Activated CD8-positive, alpha-beta T cell treated with anti-CD3 and anti-CD28 coated beads, Interleukin-2, amount 10 ng/mL, durations not matched to agents 7 days and 5 days (primary cell): ENCODE measurements at places on chromosomes 13 and 19.

- no peak overlapping the region for H3K27ac ChIP-seq
- H3K27me3 ChIP-seq = peaks cover 4% of the 10 kb centered on the region
- no peak overlapping the region for H3K4me3 ChIP-seq
These were observed 30.5 kb upstream of the ATP12A start for GRCh38 chr13:24649688-24650043.

GRCh38 chr13:112822851-112823250, 133.0 kb downstream of the ATP11A start:
- no peak overlapping the region for H3K4me3 ChIP-seq
- no peaks in the 10 kb centered on the region for H3K27me3 ChIP-seq
- no peak overlapping the region for H3K27ac ChIP-seq
- DNase-seq = no peak
- peaks cover 25% of the 10 kb centered on the region for H3K36me3 ChIP-seq

- H3K27me3 ChIP-seq = peaks cover 67% of the 10 kb centered on the region
- H3K4me1 ChIP-seq = peaks cover 13% of the 10 kb centered on the region
- H3K36me3 ChIP-seq = no peaks in the 10 kb centered on the region
- no peak overlapping the region for H3K27ac ChIP-seq
- DNase-seq = no peak
These were observed 1.0 kb downstream of the GPC5 start for GRCh38 chr13:91399189-91400062.

DNA sequence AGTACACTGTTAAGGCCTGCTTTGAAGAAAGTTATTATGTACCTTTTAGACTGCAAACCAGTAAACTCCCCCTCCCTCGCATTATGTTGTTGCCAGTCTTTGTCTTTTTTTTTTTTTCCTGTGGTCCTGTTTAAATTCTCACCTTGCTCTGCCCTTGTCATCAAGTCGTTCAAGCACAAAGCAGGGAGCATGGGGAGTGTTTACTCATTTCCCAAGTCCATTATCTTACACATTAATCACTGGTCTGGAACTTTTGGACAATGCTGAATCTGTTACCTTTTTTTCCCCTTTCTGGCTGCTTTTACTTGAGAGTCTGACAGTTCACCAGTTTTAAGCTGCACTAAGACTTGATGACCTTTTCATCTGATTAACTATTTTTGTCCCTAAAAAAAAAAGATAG, 108.2 kb downstream of the DACH1 start:
- H3K36me3 ChIP-seq = no peaks in the 10 kb centered on the region
- H3K4me1 ChIP-seq = no peaks in the 10 kb centered on the region
- no peak for DNase-seq
- no peak overlapping the region for H3K4me3 ChIP-seq
- no peaks in the 10 kb centered on the region for H3K27me3 ChIP-seq
- H3K27ac ChIP-seq = no peak overlapping the region

DNA sequence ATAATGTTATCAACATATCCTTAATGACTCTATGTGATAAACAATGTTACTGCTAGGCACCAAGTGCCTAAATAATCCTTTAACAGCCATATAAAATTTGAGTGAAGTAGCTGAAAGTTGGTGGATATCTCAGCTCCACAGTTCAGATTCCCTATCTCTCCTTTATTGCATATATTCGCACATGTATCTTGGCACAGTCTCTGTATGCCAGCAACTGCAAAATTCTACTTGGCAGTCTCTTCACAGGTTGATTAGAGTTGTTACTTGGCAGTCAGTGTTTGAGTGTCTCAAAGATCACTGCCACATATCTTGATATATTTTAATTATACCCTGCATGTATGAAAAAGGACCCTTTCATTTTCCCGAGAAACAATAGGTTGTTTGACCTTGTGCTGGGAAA, 879.3 kb downstream of the OLFM4 start:
- H3K27ac ChIP-seq = no peak overlapping the region
- no peaks in the 10 kb centered on the region for H3K4me1 ChIP-seq
- no peaks in the 10 kb centered on the region for H3K36me3 ChIP-seq
- H3K4me3 ChIP-seq = no peak overlapping the region
- no peaks in the 10 kb centered on the region for H3K27me3 ChIP-seq

DNA sequence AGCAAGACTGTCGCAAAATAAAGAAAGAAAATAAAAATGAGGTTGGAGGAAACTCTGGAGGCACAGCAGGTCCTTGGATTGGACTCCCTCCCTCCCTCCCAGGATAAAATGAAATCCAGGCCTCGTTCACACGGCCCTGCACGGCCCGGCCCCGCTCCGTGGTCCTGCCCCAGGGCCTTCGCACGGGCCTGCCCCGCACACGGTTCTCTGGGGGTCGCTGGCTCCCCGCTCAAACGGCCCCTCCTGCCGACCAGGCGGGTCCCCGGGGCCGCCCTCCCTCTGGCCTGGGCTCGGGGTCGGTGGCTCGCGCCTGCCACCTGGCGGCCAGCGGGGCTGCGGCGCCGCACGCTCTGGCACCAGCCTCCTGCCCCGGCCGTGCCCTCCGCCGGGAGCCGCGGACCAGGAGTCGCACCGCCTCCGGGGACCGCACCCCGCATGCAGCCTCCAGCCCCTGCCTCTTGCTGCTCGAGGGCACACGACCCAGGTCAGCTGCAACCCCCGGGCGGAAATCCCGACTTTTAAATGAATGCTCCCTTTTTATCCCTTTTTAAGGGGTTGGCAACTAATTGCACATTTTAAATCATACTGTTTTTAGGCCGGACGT, 1.5 kb upstream of the WDR18 start:
- H3K27ac ChIP-seq = no peak overlapping the region
- DNase-seq = peak; percentile 80
- H3K27me3 ChIP-seq = no peaks in the 10 kb centered on the region

DNA sequence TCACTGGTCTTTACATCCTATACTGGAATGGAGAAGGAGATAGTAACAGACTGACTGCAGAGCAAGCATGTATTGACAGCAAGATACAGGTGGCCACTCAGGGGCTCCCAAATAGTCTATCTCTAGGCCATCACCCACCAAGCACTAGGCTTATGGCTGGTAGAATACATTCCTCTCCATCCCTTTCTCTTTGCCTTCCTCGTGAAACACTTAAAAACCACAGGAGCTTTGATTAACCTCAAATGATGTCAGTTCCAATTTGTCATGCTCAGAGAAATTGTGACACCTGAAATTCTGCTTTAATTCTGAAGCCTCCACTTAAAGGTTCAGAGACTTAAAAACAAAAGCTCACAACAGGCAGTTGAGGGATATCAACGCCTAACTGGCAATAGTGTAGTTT, 17.2 kb downstream of the ENOX1 start:
- peaks cover 21% of the 10 kb centered on the region for H3K27me3 ChIP-seq
- H3K36me3 ChIP-seq = no peaks in the 10 kb centered on the region
- DNase-seq = no peak
- H3K4me1 ChIP-seq = no peaks in the 10 kb centered on the region

DNA sequence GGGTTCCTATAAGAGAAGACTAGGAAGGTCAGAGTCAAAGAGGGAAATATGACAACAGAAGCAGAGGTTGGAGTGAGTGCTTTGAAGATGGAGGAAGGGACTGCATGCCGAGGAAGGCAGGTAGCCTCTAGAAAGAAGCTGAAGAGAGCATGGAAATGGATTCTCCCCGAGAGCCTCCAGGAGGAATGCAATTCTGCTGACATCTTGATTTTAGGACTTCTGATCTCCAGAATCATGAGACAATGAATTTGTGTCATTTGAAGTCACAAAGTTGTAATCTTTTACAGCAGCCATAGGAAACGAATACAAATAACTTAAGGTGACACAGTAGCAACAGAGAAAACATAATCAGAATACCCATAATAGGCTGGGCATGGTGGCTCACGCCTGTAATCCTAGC, 69.2 kb upstream of the UBAC2 start:
- H3K27ac ChIP-seq = no peak overlapping the region
- DNase-seq = no peak
- peaks cover 13% of the 10 kb centered on the region for H3K27me3 ChIP-seq
- H3K4me3 ChIP-seq = no peak overlapping the region

GRCh38 chr13:21556051-21556450, 47.9 kb downstream of the MICU2 start:
- H3K4me1 ChIP-seq = no peaks in the 10 kb centered on the region
- no peak overlapping the region for H3K27ac ChIP-seq
- H3K4me3 ChIP-seq = no peak overlapping the region
- H3K27me3 ChIP-seq = no peaks in the 10 kb centered on the region
- DNase-seq = no peak

DNA sequence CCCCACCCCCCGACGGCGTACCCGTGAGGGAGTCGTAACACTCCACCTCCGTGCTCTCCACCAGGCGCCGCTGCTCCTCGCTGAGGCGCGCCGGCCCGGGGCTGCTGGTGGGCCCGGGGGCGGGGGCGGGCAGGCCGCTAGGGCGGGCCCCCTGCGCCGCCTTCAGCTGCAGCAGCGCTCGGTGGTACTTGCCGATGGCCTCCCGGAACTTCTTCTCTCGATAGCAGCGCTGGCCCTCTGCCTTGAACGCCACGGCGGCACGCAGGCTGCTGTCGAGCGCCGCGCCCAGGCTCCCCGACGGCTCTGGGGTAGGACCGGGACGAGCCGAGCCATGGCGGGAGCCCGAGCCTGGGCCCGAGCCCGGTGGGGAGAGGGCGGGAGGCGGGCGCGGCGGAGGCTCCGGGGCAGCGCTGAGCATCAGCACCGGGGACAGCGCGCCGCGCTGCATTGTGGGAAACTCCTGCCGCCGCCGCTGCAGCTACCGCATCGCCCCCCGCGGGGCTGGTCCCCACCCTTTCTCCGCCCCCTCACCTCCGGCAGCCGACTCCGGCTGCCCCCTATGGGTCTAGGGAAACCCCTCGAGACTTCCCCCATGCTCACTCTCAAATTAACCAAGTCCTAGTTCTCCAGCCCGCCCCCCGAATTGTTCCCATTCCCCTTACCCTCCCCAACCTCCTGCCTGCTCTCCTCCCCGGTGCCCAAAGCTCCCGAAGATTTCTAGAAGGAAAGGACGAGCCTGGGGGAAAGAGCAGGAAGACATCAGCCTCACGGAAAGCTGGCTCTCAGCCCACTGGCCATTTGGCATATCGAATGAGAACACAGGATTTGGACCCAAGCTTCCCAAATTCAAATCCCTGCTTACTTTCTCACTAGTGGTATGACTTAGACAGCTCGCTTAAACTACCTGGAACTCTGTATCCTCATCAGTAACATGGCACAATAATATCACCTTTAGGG, at the start of gene TTC9B:
Gene TTC9B (minus strand): TSS at position 451 of the 957 bp plus-strand sequence. CDS start 3 bp downstream, at position 448.
- peaks cover 11% of the 10 kb centered on the region for H3K4me1 ChIP-seq
- no peak within 1 kb of the TSS for H3K27ac ChIP-seq
- H3K36me3 ChIP-seq = peaks cover 3% of the 10 kb centered on the region

- H3K36me3 ChIP-seq = peaks cover 13% of the 10 kb centered on the region
- no peak for DNase-seq
- H3K4me3 ChIP-seq = no peak overlapping the region
- H3K27ac ChIP-seq = no peak overlapping the region
- peaks cover 1% of the 10 kb centered on the region for H3K4me1 ChIP-seq
These were observed 18.8 kb downstream of the ZSCAN5A start for GRCh38 chr19:56295531-56296455.

GRCh38 chr13:50323440-50324065, 308.3 kb downstream of the KCNRG start:
- H3K36me3 ChIP-seq = no peaks in the 10 kb centered on the region
- H3K27me3 ChIP-seq = peaks cover 17% of the 10 kb centered on the region
- peaks cover 17% of the 10 kb centered on the region for H3K4me1 ChIP-seq
- no peak overlapping the region for H3K4me3 ChIP-seq
- no peak overlapping the region for H3K27ac ChIP-seq

DNA sequence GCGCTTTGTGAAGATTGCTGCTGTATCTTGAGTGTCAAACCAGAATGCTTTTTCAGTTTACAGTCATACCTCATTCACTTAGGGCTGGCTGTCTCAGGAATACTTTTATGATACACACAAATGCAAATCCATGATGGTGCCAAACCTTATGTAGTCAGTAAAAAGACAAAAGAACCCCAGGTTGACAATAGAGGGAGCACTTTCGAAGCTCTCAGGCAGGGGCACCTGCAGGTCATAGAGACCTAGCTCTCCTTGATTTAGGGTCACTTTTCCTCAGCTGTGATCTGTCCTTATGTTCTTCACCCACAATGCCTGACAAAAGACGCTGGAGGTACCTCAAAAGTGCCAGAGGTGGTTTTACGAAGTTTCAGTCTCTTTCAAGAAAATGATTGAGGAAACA, 172.2 kb downstream of the DNAJC15 start:
- peaks cover 6% of the 10 kb centered on the region for H3K27me3 ChIP-seq
- no peak overlapping the region for H3K4me3 ChIP-seq
- no peaks in the 10 kb centered on the region for H3K4me1 ChIP-seq
- no peaks in the 10 kb centered on the region for H3K36me3 ChIP-seq
- no peak overlapping the region for H3K27ac ChIP-seq

- H3K4me1 ChIP-seq = no peaks in the 10 kb centered on the region
- H3K27me3 ChIP-seq = no peaks in the 10 kb centered on the region
- H3K27ac ChIP-seq = no peak overlapping the region
- DNase-seq = peak; percentile 90
- no peak overlapping the region for H3K4me3 ChIP-seq
These were observed 7.7 kb upstream of the TMEM161A start for GRCh38 chr19:19145684-19146608.
